ENCODE measurements at places on chromosomes 2 and 18.

DNA sequence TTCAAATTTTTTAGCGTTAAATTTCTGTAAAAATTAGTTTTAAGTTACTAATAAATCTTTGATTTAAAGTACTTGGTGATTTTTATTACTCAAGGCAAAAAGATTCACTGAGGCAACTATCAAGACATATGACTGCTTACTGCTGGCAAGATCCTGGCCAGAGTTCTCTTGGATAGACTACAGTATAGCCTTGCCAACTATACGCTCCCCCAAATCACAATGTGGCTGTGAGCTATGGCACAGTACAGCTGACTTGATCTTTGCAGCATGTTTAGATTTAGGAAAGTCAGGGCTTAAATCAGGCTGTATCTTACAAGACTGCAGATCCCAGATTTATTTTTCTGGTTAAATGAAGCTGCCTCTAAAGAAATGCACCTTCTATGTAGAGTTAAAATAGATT, 26.5 kb downstream of the MSTN start:
- no peak for DNase-seq

GRCh38 chr2:18387441-18388206, 172.8 kb downstream of the RDH14 start:
- DNase-seq = peak; percentile 19

GRCh38 chr18:48884306-48884705, 66.5 kb downstream of the SMAD7 start:
- no peak for DNase-seq

GRCh38 chr2:54969295-54969939, 80.8 kb downstream of the RTN4 start:
- DNase-seq = no peak

GRCh38 chr18:50473881-50474280, 86.0 kb upstream of the MAPK4 start:
- no peak for DNase-seq

- DNase-seq = peak; percentile 62
These were observed 181.4 kb downstream of the SMAD2 start for GRCh38 chr18:47748847-47749599.

DNA sequence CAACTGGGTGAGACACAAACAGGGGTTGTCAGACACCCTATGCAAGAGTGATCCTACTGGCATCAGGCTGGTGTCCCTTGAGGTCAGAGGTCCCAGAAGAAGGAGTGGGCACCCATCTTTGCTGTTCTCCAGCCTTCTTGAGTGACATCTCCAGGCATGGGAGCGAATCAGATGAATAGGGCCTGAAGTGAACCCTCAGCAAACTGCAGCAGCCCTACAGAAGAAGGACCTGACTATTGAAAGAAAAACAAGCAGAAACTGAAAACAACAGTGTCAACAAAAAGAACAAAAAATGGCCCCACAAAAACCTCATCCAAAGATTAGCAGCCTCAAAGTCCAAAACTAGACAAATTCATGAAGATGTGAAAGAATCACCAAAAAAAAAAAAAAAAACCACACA, 1229.7 kb upstream of the CRIM1 start:
- no peak for DNase-seq

DNA sequence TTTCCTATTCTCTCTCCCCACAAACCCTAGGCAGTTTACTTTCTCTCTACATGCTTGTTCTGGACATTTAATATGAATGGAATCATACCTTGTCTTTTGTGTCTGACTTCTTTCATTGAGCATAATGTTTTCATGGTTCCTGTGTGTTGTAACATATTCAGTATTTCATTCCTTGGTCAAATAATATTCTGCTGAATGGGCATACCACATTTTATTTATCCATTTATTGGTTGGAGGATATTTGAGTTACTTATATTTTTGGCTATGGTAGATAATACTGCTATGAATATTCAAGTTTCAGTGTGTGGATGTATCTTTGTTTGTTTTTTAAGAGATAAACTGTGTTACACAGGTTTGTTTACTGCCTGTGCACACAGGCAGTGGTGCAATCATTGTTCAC, 9.0 kb downstream of the TWSG1 start:
- DNase-seq = no peak

Data from CD4-positive, CD25-positive, alpha-beta regulatory T cell (primary cell).